Occipital lobe (tissue), 3 donors: ENCODE measurements at places on chromosomes 13 and 19.

DNA sequence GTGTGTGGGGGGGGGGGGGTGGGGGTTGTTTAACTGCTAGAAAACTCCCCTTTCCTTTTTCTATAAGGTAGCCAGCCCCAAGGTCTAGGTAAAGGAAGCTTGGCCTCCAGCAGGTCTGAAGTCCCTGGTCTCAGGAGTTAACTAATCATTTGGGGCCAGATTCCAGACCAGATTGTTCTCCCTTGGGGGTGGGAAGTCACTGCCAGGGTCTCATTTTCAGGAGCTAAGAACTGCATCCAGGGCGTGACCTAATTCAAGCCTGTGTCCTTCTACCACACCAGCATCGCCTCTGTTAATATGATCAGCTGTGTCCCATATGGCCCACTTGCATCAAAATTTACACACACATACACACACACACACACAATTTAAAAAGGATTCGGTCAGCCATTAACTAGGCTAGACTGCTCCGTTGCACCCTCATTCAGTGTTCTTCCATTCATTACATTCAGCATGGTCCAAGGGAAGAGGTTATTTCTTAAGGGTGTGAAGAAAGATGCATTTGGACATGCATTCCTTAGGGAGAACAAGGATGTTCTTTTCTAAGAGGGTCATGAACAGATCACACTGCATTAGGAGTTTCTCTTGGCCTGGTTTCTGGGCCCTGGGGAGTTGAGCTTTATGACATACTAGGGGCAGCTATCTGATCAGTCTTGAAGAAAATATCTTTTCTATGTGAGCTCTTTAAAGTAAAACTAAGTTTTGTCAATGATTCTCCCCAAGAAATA, 91.0 kb downstream of the FGF14 start:
- no peak for DNase-seq

GRCh38 chr13:75329723-75330122, 152.2 kb downstream of the TBC1D4 start:
- DNase-seq: no peak

DNA sequence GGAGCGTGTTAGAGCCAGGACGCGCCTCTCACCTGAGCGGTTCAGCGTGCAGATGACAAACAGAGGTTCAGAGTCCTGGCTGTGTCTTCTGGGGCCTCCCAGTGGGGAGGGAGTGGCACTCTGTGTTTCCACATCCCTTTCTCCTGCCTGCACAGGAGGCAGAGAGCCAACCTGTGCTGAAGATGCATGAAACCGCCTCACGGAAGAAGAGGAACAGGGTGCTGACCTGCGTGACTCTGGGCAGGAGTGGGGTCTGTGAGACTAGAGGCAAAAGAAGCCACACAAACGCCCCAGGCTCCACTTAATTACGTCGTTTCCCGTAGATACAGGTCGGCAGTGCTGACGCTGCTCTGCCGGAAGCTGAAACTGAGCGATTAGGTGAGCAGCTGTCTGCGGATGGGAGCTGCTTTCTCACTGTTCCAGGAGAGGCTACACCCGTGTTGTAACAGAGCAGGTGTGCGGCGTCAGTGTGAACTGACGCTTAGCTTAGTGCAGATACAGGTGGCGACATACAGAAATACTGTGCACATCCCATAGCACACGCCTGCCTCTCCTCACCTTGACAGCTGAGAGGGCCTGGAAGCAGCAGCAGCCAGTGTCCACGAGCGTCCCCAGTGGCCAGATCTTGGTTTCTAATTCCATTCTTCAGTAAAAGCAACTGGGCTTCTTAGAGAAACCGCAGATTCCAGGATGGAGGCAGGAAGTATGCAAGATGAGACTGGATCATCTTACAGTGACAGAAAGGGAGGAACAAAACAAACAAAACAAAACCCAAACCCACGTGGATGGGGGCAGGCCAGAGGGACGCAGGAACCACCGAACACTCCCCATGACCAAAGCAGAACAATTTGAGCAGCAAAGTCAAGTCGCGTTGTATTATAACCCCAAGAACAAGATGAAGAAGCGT, 37.7 kb upstream of the MCF2L start:
- DNase-seq: peak; percentile 32

- peak; percentile 36 for DNase-seq
Observed at GRCh38 chr13:99312493-99312883, 5.3 kb upstream of the GPR183 start.

- DNase-seq: no peak
Observed at GRCh38 chr19:4732680-4733114, 9.1 kb upstream of the DPP9 start.

- DNase-seq: no peak
Observed at GRCh38 chr19:1206150-1206863, 729 bp downstream of the STK11 start.

- DNase-seq: no peak
Observed at GRCh38 chr19:2302319-2303210, 5.4 kb downstream of the LINGO3 start.

DNA sequence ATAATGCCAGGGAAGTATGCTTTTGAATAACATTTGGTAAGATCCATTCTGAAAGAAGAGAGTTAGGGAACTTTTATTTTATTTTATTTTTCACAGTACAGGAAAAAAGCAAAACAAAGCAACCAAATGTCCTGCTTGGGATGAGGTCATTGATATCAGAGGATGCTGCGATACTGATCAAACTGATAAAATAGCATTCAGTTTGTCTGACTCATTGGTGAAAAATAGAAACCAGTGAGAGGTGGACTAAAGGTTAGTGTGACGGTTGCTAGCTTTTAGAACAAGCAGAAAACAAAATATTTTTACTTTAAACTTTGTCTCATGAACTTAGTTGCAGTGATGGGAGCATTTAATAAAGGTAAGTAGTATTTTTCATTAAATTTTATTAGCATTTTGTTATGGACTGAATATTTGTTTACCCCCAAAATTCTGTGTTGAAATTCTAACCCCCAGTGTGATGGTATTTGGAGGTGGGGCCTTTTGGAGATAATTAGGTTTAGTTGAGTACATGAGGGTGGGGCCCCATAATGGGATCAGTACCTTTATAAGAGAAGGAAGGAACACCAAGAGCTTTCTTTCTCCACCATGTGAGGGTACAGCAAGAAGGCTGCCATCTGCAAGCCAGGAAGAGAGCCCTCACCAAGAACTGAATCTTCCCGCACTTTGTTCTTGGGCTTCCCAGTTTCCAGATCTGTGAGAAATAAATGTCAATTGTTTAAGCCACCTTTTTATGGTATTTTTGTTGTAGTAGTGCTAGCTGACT, 37.3 kb downstream of the ITGBL1 start:
- no peak for DNase-seq

- no peak for DNase-seq
Observed at GRCh38 chr19:5960005-5961001, 17.6 kb downstream of the RANBP3 start.

DNA sequence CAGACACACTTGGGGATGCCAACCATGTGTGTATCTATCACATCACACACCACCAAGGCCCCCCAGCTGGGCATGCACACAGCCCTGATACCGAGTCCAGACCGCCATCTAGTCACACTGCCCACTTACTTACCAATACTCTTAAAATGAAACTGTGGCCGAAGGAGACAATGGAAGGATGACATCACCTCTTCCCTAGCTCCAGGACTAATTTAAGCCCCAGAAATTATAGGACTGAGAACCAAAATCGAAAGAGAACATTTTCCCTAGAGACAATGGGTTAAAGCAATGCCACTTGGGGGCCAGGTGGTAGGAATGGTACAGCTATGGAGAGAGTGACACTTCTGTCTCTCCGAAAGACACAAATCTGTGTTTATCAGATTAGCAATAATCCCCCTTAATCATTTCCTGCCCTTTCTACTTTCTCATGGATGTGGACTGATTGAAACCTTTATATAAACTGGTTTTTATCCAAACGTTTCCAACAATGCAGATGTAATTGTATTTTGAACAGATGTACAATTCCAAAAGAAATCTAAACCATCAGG, 663 bp upstream of the GGACT start:
- DNase-seq: no peak

DNA sequence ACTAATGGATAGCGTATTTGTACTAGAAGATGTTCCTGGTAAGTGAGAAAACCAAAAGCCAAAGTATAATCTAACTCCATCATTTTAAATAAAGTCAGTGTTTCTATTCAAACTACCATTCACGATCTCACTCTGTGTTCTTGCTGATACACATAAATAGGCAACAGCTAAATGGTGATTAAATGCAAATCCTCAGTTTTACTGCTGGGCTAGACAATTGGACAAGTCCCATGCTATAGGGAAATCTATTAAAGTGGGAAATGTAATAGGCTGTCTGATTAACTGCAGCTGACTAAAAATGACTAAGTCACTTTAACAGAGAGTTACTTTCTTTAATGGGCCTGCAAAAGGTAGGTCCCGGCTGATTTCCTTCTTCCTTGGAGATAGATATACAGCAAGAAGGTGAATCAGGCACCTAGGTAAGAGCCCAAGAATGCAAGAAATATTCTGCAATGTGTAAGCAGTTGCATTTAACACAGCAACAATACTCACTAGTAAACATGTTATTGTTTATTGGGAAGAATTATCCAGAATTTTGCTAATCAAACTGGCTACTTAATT, 298.4 kb downstream of the SLITRK6 start:
- DNase-seq: no peak

DNA sequence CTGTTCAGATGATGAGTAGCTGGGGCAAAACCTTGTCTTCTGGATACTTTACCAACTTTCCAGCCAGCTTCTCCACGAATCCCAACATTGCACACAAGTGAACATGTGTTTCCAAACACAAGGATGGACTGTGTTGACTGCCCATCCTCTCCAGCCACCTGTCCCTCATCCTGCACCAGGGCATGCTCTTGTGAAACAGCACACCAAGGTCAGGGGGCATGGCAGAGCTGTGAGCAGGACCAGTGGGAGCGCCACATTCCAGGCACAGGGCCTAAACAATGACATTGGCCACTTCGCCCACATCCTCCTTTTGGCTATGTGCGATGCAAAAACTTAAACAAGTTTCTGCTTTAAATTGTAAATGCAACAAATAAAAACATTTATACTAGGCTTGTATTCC, 105.5 kb downstream of the IRS2 start:
- DNase-seq: no peak

- DNase-seq: no peak
Observed at GRCh38 chr13:33183431-33184111, 102.0 kb downstream of the STARD13 start.

GRCh38 chr19:32611161-32611560, 30.2 kb downstream of the PDCD5 start:
- DNase-seq: no peak

- DNase-seq: peak; percentile 73
Observed at GRCh38 chr19:47225746-47226425, 5.1 kb downstream of the BBC3 start.

DNA sequence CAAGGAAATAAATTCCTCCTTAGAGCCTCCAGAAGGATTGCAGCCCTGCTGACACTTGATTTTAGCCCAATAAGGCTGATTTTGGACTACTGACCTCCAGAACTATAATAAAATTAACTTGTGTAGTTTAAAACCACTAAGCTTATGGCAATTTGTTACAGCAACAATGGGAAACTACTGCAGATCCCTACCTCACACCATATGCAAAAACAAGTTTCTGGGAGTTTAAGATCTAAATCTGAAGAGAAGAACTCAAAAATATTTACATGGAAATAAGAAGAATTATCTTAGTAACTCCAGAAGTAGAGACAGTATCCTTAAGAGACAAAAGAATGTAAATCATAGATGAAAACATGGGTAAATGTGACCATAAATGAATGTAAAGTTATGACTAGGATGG, 5.9 kb downstream of the ZNF575 start:
- DNase-seq: no peak

DNA sequence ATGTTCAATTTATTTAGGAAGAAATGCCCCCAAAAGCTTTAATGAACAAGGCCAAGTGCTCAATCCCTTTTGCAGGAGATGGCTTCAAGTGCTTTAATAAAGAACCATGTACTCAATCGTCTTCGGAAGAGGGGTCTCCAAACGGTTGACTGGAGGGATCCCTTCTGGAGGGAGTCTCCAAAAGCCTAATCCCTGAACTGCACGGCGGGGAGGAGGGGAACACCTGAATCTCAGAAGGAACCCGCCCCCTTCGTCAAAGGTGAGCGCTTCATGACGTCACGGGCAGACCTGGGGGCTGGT, 505 bp downstream of the PAF1 start:
- no peak for DNase-seq

DNA sequence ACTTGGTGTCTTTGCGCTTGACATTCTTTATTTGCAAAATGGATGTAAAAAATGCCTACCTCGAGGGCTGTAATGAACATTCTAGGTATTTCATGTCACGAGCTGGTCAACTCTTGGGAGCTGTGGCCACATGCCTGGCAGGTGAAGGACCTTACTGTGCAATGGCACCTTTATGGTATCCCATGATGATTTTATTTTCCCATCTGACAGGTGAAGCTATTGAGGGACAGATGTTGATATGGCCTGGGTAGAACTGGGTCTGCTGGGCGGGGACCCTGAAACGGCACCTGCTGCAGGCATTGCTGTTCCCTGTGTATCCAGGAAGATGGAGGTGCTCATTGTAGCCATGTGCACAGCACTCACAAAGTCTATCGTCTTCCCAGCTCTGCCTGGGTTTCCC, 332.2 kb downstream of the TEX29 start:
- no peak for DNase-seq

- DNase-seq: no peak
Observed at GRCh38 chr19:11290256-11290655, 5.7 kb upstream of the TSPAN16 start.

- peak; percentile 2 for DNase-seq
Observed at GRCh38 chr13:51000571-51001260, 91.1 kb downstream of the RNASEH2B start.

GRCh38 chr19:29239213-29239776, 26.3 kb upstream of the UQCRFS1 start:
- no peak for DNase-seq

GRCh38 chr19:38245826-38246498, 10.2 kb downstream of the PPP1R14A start:
- no peak for DNase-seq

DNA sequence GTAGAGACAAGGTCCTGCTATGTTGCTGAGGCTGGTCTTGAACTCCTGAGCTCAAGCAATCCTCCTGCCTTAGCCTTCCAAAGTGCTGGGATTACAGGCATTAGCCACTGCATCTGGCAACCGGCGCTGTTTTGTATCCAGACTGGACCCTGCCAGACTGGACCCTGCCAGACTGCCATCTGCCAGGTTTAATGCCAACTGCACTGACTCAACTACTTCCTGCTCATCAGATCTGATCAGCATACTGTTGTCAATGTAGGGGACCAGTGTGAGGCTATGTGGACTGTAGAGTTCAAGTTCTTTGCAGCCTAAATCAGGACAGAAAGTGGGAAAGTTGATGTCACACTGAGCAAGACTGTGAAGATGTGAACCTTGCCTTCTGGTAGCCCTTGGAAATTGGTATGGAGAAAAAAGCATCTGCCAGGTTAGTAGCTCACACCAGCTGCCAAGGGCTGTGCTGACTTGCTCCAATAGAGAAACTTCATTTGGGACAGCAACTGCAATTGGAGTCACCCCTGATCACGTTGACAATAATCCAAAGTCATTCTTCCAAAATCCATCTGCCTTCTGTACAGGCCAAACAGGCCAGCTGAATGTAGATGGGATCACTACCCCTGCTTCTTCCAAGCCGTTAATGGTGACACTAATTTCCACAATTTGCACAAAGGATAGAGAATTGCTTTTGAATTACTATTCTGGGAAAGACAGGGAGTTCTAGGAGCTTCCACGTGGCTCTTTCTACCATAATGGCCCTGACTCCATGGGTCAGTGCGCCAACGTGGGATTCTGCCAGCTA, 36.8 kb upstream of the ATP1A3 start:
- no peak for DNase-seq
